ENCODE measurements at places on chromosomes 13 and 19.

DNA sequence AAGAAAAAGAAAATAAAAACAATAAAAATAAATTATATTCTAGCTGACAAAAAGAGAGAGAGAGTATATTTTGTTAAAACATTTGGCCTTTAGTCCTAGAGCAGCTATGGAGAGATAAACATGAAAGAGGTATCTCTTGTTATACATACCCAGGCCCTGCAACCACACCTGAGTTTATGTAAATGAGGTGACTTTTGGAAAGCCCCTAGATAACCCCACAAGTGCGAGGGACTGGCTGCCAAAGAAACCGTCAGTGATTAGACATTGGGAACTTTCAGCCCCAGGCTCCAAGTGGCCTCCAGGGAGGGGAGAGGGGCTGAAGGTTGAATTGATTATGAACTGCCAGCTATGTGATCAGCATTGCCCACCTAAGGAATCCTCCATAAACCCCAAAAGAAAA, 2.1 kb upstream of the NLRP7 start:
- DNase-seq = no peak

DNA sequence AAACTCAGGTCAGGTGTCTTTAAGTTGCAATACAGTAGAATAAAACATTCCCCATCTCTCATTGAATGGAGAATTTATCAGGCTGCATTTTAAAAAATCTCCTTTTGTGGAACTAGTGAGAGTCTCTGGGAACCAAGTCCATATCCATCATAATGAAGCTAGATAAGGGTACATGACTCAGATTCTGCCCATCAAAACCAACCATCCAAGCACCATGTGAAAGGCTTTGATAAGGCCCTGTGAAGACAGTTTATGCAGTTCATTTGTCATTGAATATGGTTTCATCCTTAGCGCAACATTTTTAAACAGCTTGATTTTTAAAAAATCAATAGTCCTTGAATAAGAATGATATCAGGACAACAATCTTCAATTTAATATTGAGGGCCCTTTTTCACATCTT, 56.3 kb upstream of the DIAPH3 start:
- DNase-seq = no peak

DNA sequence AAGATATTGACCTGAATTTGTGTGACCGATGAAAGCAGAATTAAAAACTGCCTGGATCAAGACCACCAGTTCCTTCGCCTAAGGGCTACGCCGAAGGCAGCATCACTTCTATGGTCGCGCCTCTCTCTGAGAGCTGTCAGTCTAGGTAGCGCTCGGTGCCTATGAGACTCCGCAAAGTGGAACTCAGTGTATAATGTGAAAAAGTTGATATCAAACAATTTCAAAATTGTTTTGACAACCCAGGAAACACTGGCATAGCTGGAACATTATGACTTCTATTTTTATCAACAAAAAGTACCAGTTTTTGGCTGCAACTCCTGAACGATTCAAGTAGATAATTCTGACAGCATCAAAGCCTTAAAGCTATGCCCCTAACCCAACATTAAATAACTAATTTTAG, 223.6 kb downstream of the MYO16 start:
- no peak for DNase-seq

- no peak for DNase-seq
These were observed 106.9 kb downstream of the FGF9 start for GRCh38 chr13:21777813-21778212.

DNA sequence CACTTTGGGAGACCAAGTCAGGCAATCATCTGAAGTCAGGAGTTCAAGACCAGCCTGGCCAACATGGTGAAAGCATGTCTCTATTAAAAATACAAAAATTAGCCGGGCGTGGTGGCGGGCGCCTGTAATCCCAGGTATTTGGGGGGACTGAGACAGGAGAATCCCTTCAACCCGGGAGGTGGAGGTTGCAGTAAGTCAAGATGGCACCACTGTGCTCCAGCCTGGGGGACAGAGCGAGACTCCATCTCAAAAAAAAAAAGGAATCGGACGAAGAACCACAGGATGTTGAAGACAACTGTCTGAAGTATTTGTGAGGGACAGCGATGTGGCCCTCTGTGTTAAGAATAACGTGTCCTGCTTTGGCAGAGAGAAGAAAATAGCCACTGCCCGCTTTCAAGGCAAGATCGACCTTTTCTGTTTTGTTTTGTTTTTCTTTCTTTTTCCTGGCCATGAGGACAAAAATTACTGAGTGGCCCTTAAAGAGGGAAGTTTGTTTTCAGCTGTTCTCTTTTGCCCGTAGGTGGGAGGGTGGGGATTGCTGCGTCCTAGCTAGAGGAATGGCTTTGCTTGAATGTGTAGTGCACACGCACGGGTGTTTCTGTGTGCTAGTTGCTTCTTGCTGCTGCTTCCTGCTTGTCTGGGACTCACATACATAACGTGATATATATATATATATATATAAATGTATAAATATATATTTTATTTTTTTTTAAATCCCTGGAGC, 6.2 kb upstream of the PRKCG start:
- no peak for DNase-seq

- no peak for DNase-seq
These were observed 27.6 kb upstream of the SLC35E1 start for GRCh38 chr19:16599655-16600346.
